Inflammatory macrophage treated with lipopolysaccharide for 1 hour (primary cell): ENCODE measurements at places on chromosomes 5 and 9.

- DNase-seq = no peak
Measured at GRCh38 chr5:178389796-178390195, 157.2 kb upstream of the PHYKPL start.

DNA sequence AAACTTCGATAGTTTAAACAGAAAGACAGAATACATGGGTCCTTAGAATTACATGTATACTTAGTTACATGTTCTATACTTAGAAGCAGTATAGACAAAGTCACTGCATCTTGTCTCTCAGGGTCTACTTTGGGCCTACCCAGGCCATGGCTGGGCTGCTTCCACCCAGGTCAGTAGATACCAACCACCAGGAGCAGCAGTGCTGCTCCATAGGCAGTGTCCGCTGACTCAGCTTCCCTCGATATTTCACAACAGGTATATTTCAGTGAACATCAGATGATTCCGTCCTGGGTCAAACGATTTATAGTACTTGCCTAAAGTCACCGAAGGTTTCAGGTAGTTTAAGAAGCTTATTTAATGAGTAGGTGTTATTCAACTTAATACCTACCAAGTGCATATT is 18.0 kb downstream of the IARS1 start:
- DNase-seq = no peak

DNA sequence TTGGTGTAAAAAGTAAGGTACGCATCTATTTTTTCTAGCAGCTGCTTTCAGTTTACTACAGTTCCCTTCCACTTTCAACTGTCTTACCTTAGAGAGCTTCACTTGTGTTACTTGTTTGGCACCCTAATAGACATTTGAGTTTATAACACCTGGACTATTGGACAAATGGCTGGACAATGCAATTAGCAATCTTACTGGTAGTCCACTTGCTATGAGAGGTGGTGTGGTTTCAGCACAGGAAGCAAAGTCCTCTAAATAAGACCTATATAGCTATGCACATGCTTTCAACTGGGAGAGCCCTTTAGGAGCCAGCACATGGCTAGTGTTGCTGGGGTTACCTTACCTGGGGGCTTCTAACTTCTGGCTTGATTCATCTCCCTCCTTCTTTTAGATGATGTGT is 119.6 kb upstream of the RANBP3L start:
- DNase-seq = no peak

DNA sequence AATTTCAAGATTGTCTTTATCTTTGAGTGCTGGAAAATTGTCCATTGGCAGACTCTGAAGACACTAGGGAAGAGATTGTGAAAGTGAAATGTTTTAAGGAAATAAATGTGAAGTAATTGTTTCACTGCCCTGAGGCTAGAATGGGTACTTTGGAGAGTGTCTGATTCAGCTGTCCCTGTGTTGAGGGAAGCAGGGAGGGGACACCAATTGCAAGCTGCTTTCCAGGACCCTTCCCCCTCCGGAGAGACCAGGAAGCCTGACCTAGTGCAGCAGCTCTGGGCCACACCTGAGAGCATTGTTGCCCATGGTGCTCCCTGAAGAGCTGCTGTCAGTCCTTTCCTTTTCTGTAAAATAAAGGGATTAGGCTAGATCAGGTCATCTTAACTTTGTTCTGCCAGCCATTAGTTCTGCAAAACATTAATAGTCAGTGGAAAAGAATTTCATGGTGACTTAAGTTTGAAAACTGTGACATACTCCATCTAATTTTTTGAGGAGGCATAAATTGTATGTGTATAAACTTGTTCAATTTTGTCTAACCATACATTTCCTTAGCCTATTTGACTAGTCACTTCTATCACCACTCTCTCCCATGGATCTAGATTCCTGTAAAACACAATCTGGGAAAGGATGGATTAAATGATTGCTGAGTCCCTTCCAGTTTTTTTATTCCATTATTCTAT is 18.8 kb downstream of the MAP1B start:
- no peak for DNase-seq

DNA sequence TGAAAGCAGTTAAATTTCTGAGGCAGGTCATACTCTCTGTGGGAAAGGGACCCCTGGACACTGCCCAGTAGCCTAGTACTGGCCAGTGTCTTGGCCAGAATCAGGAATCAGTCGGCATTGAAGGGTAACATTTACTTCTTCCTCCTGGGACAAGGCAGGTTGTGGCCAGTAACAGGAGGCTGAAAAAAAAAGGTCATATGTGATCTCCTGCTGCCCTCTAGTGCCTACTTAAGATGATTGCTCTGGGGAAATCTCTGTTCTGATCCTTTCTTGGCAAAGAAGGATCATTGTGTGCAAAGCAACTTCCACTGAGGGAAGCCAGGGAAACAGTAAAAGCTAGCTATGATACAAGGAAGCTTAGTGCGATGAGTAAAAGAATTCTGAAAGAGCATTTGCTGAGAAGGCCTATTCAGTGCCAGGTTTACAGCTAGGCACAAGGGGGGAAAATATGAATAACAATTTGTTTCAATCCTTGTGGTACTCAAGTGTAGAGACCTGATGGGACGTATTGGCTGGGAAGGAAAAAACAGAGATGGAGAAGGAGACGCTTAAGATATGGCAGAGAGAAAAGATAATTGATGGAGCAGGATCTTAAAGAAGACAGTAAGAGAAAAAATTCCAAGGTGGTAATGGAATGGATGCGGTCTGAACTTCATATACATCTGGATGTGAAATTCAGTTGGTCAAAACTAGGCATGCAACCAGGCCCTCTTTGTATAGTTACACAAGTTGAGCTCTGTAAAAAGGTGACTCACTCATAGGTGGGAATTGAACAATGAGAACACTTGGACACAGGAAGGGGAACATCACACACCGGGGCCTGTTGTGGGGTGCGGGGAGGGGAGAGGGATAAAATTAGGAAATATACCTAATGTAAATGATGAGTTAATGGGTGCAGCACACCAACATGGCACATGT is 25.8 kb upstream of the TRIM32 start:
- DNase-seq = peak; percentile 42

- DNase-seq = no peak
Measured at GRCh38 chr5:159951387-159951786, 35.1 kb downstream of the ADRA1B start.

DNA sequence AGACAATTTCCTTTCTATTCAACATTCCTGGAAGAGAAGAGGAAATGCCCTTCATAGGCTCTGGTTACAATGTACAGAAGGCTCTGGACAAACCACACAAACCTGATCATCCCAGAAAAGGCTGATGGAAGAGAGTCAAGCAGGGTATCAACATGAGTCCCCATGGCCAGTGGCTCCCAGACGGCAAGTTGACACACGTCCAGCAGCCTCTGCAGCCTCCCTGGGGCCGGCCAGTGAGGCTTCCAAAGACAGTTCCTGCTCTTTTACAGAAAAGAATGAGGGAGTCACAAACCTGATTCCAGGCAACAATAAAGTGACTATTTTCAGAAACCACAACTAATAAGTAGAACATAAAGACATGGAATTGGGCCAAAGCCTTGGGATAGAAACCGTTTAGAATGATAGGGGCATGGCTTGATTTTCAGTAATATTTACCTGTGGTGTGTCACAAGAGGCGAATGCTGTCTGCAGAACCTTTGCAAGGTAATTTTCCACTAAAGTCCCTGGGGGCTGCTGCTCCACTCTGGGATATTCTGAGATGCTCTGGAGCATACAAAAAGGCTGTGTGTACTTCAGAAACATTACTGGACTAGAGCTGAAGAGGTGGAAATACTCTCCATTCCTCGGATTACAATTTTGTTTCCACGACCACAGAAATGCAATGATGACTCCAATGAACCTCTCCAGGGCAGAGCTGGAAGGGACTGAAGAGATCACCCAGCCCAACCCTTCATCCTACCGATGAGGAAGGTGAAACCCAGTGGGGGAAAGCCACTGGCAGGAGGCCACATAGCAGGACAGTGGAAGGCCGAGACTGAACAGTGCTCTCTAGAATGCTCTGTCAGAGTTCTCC is 10.4 kb downstream of the MED27 start:
- no peak for DNase-seq
